HTR-8/SVneo (cell line): ENCODE measurements at places on chromosomes 1 and 21.

- no peak for DNase-seq
Observed at GRCh38 chr1:16976966-16977365, 3.5 kb downstream of the MFAP2 start.

- DNase-seq, result peak; percentile 27
Observed at GRCh38 chr1:233518344-233518743, 95.6 kb upstream of the KCNK1 start.

GRCh38 chr1:65992831-65993271 lies 200.2 kb downstream of the PDE4B start:
- DNase-seq, result no peak

GRCh38 chr1:57835620-57836019 lies 411.8 kb upstream of the DAB1 start:
- DNase-seq, result no peak

DNA sequence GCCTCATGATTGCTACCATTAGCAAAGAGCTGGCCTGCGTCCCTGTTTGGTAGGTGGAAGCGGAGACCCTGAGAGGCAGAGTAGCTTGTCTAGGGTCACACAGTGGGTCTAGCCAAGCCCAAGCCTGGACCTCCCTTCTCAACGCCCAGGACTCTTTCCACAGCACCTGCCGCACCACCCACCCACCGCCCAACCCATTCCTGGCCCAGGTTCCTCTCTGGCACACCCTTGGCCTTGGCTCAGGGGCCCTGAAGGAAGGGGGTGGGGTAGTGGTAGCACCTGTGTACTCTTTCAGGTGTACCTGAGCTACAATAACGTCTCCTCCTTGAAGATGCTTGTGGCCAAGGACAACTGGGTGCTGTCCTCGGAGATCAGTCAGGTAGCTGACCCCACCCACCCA lies 19.3 kb downstream of the FAM151A start:
- no peak for DNase-seq
